ENCODE measurements at places on chromosomes 2 and 18. TPM values are rescaled to one million over a fixed set of nuclear protein-coding genes. Genes with fewer than 3 reads are reported as not detected.

Gene ASIC4
- total RNA-seq, result 0.31 TPM

Gene ELOA2
- total RNA-seq, result not detected

Gene DNER
- 0.71 TPM for total RNA-seq

Gene PJVK
- total RNA-seq, result 7.2 TPM

Gene RNU2-63P
- 10.3 TPM for total RNA-seq

Gene ESPNL
- total RNA-seq, result not detected

Gene DOK6
- total RNA-seq, result 14.1 TPM

Gene TLX2
- total RNA-seq, result not detected

Gene STK25
- 125 TPM for total RNA-seq
